CD4-positive, alpha-beta T cell treated with Interferon gamma for 1 hour (primary cell): ENCODE measurements at places on chromosomes 1 and 21.

DNA sequence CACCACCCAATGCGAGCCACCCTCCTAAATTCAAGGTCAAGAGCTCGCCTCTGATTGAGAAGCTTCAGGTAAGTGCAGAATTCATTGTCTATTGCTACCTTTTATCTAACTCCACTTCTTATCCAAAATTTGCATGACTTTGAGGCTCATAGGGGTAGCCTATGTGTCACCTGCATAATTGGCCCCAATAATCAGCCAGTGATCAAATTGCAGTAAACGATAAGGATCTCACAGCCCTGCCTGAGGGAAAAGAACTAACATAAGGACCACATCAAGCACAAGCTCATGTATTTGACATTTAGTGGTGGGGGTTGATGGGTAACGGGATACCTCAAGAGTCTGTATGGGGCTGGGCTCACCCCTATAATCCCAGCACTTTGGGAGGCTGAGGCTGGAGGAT, 31.7 kb upstream of the MPZL1 start:
- no peak for DNase-seq

DNA sequence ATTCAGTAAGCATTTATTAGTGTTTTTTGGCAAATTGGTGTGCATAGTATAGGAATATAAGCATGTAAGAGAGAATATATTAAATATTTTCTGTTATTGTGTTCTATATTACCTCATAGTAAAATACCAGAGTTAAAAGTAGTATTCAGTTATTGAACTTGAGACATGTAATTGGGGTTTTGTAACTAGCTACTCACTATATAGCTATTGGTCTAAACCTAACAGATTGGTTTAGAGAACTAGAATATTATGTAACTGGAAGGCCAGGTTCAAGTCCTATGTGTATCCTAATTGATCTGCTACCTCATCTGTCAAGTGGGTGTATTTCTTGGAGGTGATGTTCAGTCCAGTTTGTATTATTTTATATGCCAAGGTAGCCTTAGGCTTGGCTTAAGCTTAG, 26.3 kb downstream of the CLIC4 start:
- no peak for DNase-seq

DNA sequence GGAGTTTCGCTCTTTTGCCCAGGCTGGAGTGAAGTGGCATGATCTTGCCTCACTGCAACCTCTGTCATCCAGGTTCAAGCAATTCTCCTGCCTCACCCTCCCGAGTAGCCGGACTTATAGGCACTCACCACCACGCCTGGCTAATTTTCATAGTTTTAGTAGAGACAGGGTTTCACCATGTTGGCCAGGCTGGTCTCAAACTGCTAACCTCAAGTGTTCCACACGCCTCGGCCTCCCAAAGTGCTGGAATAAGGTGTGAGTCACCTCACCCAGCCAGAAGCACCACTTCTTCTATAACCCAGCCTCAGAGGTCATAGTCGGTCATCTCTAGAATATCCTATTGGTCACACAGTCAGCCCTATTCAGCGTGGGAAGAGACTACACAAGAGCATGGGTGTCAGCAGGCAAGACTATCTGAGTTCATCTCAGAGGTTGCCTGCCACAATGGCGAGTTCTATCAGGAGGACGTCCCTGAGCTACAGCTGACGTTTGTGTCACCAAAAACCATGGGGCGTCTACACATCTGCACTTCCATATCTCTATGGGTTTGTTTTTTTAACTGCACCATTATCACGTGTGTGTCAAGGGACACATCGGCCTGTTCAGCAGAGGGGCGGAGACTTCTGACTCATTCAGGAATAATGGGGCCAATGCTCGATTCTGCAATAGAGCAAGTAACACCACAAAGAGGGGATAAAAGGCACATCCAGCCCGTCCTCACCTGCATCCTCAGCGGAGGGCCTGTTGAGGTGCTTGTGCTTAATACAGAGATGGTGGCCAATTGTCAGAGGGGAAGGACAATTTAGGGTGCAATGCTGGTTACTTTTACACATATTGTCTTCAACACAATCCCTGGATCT, 256.3 kb upstream of the IRF2BP2 start:
- DNase-seq: peak; percentile 72

GRCh38 chr1:227947676-227948492, at the start of gene WNT9A:
TSS of gene WNT9A (minus strand) at chr1:227947932. CDS start at chr1:227947887, 45 bp downstream.
- DNase-seq: no peak

DNA sequence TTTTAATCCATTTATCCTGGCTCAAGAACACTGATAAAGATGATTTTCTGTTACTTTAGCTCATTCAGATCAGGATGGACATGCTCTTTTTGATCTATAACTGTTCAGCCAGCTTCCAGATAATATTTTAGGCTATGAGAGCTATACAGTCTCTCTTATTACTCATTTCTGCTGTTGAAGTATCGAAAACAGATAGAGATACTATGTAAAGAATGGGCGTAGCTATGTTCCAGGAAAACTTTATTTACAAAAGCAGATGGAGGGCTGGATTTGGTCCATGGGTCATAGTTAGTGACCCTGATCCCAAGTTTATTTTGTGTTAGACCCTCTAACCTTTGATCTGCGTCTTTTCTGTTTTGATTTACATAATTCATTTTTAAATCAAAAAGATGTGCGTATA, 78.8 kb upstream of the TENT5C start:
- DNase-seq: no peak

- DNase-seq: no peak
Measured at GRCh38 chr1:224914292-224914900, 15.1 kb upstream of the DNAH14 start.

DNA sequence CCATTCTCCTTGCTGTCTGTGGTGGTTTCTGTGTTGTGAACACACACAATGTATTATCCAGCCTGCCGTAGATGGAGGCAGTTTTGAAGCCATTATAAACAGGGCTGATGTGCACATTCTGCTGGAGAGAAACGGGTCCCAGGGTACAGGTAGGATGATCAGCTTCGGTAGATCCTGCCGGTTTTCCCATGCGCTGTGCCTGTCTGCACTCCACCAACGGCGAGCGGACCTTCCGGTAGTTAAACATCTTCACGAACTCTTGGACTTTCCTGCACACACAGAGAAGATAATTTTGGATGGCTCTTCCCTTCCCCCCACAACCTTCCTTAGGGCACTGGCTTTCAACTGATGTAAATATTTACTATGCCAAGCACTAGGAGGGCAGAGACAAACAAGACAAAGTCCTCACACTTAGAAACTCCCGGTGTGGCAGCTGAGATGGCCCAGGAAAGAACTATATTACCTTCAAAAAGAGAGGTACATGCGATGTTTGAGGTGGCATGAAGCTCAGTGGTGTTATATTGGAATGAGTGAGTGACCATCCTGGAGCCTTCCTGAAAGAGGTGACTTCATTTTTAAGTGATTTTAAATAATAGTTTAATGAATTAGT, 41.7 kb downstream of the ALPL start:
- DNase-seq: no peak

DNA sequence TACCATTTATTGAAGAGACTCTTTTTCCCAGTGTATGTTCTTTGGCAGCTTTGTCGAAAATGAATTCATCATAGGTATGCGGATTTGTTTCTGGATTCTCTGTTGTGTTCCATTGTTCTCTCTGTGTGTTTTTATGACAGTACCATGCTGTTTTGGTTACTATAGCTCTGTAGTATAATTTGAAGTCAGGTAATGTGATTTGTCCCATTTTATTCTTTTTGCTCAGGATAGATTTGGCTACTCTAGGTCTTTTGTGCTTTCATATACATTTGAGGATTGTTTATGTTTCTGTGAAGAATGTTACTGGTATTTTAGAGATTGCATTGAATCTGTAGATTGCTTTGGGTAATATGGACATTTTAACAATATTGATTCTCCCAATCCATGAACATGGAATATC, 5.4 kb upstream of the KLHL12 start:
- DNase-seq: no peak

GRCh38 chr1:204398197-204399125, 13.2 kb downstream of the PPP1R15B start:
- DNase-seq: peak; percentile 61

GRCh38 chr1:23648576-23648975, 43.0 kb upstream of the RPL11 start:
- DNase-seq: no peak

DNA sequence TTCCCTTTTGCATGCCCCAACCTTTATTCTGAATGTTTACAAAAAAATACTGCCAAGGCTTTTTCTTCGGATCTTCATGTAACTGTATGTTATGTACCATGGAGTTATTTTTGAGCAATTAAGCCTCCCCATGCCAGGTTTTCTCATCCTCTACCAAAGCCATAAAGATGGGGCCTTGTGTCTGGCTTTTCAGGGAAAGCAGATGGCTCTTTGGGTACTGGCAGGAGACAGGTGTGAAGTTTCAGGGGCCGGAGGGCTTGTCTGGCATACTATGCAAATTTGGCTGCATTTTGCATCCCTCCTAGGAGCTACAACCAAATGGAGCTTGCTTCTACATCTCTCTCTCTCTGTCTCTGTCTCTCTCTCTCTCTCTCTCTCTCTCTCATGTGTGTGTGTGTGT, 28.1 kb upstream of the PLXNA2 start:
- DNase-seq: no peak

- DNase-seq: no peak
Measured at GRCh38 chr1:79903321-79903720, 896.8 kb upstream of the ADGRL4 start.

GRCh38 chr21:42695697-42696380, 42.4 kb downstream of the PDE9A start:
- DNase-seq: no peak

- DNase-seq: no peak
Measured at GRCh38 chr1:94106716-94107115, 14.2 kb downstream of the ABCA4 start.

DNA sequence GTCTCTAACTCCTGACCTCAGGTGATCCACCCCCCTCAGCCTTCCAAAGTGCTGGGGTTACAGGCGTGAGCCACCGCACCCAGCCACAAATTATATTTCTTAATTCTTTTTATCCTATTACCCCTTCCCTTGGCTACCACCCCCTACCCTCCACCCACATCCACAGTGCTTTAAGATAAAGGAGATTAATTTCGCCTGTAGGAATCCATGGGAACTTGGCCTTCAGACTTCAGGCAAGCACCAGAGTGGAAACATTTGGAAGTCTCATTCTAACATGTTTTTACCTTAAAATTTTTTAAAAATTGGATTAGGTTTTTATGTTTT, 10.4 kb downstream of the CNST start:
- no peak for DNase-seq

DNA sequence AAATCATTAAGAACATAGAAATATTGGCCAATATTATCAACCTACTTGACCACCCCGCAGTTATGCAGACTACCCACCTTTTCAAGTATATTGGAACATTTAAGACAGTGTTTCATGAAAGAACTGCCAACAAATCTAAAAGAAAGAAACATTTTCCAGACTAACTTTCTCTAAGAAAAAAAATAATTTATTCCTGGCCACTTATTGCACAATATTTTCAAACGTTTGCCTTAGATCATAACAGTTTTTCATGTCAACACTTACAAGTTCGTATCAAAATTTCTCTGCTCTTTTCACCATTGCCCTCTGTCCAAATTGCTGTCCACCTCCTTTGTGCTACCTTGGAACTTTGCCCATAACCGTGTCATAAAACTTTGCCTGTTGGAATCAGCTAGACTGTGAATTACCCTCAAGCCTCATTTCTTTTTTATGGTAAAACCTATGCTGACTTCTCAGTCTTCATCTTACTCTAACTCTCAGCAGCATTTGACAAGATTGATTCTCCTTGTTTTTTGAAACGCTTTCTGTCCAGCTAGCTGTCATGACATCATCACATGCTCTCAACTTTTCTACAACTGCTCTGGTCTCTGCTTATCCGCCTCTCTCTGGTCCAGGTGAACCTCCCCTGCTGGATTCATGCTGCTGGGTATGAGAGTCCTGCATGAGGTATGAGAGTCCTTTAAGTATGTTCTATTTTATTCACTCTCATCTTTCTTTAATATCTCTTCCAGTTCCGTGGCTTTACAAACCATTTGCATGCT, 92.8 kb upstream of the CHRM3 start:
- no peak for DNase-seq

GRCh38 chr1:197510691-197511378, 242.8 kb downstream of the CRB1 start:
- DNase-seq: no peak

GRCh38 chr1:150521196-150521968, 5.8 kb downstream of the FALEC start:
- no peak for DNase-seq

- DNase-seq: no peak
Measured at GRCh38 chr1:155191904-155192303, 15.8 kb downstream of the THBS3 start.

GRCh38 chr1:15153184-15153841, at the start of gene TMEM51:
TSS of gene TMEM51 (plus strand) at chr1:15153747. CDS start at chr1:15215088, 61,341 bp downstream.
- no peak for DNase-seq

GRCh38 chr1:167826127-167826526, 87.8 kb downstream of the ADCY10 start:
- DNase-seq: no peak

DNA sequence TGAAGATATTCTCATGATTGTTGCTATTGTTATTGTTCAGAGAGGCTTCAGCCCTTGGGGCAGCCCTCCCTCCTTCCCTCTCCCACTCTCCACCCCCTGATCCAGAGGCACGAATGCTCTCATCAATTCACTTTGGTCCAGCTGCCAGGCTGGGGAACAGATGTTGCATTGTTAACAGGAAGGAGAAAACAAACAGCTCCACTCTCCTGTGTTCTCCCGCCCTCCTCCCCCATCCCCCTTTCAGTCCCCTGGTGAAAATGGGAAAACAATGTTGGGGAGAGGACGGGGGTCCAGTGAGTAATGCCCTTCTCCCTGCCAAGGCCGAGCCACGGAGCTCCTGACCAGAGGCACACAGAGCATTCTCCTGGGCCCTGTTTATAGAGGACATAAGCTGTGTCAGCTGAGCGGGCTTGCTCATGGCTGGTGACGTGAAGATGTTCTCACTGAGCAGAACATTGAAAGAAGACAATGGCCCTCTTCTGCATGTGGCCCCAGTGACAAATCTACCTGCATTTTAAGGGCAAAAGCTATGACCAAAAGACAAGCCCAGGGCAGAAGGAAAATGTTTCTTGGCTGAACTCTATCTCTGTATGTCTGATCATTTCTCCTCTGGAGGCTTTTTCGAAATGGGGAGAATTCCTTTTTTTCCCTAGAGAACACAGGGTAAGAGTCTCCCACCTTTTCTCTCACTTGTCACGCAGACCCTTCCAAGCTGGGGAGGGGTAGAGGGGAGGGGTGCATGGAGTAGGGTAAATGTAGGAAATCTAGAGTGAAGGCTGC, 111.7 kb downstream of the GLUL start:
- DNase-seq: no peak

DNA sequence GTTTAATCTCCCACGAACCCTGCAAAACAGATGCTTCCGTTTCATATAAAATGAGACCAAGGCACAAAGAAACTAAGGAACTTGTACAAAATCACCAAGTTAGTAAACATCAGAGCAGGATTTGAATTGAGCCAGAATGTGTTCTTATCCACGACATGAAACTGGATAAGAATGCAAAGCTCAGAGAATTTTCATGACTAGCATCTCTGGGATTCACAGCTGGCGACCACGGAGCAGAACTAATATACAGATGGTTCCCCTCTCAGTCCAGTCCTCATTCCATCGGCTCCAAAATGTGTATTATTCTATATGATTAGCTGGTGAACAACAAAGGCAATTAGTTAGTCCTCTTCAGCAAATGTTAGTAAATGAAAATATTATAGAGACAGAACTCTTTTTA, 72.3 kb upstream of the ERG start:
- no peak for DNase-seq

- DNase-seq: no peak
Measured at GRCh38 chr1:159779403-159779851, 1.3 kb upstream of the DUSP23 start.

GRCh38 chr1:214583824-214584554, 19.0 kb upstream of the CENPF start:
- DNase-seq: no peak

- no peak for DNase-seq
Measured at GRCh38 chr1:22539510-22540118, 23.7 kb upstream of the EPHA8 start.
